Stimulated activated CD4-positive, alpha-beta T cell treated with anti-CD3 and anti-CD28 coated beads, Interleukin-4, amount 100 ng/mL, for 48 hours (primary cell): ENCODE measurements at places on chromosomes 12 and 14.
A peak's percentile ranks its signal among the peaks of the same experiment; 100 is the strongest.

DNA sequence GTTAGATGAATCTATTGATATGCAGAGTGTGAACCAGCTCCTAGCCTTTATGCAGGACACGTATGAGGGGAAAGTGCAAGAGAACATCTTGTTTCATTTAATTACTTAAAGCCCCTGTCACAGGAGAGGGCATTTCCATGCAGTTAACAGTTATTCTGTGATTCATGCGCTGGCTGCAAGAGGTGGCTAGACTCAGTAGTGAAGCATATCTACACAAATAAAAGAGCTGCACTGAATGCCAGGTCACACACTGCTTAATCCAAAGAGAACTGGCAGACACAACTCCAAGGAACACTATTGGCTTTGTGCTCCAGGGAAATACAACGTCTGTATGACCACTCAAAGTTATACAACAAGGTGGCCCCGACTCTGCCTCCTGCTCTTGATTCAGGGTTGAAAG lies 394.1 kb downstream of the C12orf75 start:
- no peak for DNase-seq

DNA sequence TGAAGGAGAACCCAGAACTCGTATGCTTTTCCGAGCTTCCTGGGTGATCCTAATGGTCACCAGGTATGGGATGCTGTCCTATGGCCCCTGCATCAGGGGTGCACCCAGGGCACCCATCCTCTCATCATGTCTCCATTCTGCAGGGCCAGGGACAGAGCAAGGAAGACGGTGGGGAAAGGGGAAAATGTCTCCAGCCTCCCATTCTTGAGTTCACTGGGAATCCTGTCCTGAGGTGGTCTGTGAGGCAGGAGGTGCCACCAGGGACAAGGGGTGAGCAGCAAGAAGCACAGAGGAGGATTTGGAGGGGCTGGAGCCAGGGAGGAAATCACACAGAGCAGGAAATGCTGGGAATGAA lies 14.9 kb upstream of the SLC6A12 start:
- DNase-seq = no peak

GRCh38 chr12:92378682-92379479 lies 233.2 kb upstream of the BTG1 start:
- DNase-seq = no peak

DNA sequence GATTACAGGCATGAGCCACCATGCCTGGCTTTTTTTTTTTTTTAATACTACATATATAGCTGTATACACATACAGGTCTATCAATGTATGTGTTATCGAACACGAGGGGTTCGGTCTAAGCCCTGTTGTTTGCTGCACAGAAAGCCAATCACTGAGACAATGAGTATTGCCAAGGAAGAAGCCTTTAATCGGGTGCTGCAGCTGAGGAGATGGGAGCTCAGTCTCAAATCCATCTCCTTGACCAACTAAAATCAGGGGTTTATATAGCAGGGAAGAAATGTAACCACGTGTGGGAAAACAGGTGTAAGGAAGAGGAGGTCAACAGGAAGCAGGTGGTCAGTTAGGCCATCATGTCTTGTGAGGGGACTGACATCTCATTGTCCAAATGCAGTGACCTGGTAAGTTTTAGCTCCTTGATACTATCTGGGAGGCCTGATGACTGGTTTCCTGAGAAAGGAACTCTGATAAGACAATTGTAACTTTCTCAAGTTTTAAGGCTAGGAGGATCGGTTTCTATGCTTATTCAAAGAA lies 80.9 kb upstream of the MAP1LC3B2 start:
- no peak for DNase-seq

- DNase-seq = no peak
Measured at GRCh38 chr14:104385111-104385510, 194.5 kb upstream of the C14orf180 start.

DNA sequence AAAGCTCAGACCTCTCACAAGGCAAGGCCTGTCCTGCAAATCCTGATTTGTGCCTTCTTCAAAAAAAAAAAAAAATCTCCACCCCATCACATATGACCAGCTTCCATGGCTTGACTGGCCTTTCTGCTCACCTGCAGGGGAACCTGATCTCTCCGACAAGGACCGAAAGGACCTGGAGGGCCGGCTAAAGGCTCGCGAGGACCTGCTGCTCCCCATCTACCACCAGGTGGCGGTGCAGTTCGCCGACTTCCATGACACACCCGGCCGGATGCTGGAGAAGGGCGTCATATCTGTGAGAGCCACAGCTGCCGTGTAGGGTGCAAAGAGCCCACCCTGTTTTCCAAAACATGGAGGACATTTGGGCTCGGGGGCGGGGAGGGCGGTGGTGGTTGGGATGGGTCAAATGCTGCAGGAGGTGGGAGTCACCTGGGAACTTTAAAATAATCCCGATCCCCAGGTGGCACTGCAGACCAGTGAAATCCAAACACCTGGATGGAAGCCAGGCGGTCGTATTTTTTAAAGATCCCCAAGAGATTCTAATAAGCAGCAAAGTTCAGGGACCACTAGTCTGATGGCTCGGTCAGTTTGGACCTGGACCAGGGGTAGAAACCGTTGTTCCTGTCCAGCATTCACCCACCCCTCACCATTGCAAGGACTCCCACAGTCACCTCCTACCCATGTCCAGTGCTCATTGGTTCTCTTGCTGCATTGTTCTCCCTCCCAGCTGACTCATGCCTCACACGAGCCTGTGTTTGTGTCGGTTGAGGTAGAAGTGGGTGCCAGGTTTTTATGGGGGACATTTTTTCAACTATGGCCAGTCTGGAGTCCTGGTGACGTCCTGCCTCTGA lies 44.8 kb downstream of the FOXN4 start:
- DNase-seq = peak; percentile 51

DNA sequence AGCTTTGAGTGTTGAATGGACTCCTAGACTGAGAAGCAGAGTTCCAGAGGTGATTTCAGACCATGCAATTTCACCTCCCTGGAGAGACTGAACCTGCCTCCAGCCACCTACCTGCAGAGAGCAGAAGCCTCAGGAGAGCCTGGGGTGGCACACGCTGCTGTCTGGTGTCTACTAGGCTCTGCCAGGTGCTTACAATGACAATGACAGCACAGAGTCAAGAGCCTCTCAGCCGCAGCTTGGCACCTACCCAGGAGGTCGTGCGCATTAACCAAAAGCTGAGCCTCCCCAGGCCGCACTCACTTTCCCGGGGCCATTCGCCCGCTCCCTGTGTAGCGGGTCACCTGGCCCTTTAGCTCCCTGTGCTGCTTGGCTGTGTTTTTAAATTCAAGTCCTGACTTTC lies 63.2 kb downstream of the TESC start:
- no peak for DNase-seq

GRCh38 chr12:109716512-109717389 lies 3.1 kb downstream of the FAM222A start:
- DNase-seq = no peak

DNA sequence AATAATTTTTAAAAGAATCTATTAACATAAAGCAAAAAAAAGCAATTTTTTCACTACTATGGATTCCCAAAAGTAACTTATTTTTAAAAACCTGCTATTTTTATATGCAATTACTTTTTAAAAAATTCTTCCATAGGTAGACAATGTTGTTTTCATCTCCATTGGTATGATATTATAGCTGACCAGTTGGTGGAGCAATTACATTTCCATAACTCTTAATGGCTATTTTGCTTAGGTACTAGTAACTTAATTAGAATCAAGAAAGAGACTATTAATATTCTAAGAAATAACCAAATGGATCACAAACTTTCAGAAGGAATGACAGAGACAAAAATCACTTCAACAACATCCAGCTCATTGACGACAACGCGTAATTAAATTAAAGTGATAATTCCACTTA lies 64.7 kb upstream of the PTCSC3 start:
- no peak for DNase-seq

DNA sequence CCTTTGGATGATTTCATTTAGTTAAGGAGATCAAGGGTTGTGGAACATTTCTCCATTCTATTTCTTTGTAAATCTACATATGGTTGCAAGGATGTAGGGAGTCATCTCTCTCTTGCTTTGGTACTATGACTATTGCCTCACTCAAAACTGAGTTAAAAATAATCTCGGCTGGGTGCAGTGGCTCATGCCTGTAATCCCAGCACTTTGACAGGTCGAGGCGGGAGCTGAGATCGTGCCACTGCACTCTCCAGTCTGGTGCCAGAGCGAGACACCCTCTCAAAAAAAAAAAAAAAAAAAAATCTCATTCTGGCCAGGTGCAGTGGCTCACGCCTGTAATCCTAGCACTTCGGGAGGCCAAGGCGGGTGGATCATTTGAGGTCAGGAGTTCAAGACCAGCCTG lies 24.8 kb upstream of the PPM1H start:
- no peak for DNase-seq

DNA sequence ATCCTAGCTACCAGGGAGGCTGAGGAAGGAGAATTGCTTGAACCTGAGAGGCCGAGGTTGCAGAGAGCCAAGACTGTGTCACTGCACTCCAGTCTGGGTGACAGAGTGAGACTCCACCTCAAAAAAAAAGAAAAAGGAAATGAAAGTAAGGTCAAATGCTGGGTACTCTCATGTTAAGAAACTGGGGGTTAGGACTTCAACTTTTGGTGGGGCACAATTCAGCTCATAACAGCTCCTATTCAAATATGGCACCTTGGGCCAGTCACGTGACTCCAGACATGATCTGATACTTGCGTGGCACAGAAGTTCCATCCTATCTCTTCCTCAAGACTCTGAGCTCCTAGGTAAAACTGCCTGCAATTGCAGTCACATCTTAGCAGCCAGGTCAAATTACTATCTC lies 142.7 kb downstream of the EGLN3 start:
- DNase-seq = no peak

DNA sequence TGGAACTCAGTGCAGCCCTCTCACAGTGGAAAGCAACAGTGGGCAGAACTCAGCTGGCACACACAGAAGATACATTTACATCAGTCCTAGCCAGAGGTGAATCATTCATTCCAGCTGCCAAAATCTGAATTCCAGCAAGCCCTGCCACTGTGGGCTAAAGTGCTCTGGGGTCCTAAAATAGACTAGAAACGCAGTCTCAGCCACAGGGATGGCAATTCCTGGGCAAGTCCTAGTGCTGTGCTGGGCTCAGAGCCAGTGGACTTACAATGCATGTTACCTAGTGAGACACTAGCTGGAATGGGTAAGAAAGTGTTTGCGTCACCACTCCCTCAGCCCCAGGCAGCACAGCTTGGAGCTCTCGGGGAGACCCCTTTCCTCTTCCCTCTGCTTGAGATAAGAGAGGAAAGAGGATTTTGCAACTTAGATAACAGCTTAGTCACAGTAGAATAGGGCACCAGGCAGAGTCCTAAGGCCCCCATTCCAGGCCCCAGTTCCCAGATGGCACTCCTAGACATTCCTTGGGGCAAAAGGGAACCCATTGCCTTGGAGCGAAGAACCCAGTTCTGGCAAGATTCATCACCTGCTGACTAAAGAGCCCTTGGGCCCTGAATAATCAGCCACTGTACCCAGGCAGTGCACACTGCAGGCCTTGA lies 592.9 kb downstream of the FSCB start:
- no peak for DNase-seq

DNA sequence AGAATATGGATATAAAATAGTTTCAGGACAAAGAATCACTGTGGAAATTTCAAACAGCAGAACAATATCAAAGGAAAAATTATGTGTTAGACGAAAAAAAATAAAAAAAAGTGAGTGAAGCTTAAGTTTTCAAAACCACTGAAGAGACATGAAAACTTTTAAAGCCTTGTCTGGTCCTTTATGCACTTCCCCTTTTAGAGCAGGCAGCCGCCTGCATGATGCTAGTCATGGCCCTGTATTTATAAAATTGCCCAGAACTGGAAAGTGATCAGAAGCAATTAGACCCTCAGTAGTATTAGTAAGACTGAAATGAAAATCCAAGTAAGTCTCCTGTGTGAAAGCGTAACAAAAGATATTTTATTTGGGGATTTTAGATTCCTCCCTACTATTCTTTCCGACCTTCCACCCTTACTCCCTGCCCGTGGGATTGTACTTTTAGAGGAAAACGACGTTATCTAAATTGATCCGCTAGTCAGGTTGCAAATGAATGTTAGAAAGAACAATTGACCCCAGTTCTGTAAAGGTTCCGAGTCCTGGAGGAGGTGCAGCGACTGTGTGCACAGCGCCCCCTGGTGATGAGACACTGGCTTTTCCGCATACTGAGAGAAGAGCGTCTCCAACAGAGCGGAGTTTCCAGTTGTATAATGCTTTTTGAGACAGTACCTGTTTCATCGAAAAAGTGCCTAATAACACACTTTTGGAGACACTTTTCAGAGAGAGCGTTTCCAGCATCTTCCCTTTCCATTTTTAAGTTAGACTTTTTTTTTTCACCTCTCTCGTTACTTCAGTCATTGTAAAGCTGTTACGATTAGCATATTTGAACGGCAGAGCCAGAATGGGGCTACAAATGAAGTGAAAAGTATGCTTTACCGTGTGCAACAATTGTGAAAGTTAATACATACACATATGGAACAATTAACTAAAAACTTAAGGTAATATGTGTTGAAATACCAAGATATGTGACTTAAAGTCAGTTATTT lies 12.4 kb downstream of the MGST1 start:
- DNase-seq = peak; percentile 25

DNA sequence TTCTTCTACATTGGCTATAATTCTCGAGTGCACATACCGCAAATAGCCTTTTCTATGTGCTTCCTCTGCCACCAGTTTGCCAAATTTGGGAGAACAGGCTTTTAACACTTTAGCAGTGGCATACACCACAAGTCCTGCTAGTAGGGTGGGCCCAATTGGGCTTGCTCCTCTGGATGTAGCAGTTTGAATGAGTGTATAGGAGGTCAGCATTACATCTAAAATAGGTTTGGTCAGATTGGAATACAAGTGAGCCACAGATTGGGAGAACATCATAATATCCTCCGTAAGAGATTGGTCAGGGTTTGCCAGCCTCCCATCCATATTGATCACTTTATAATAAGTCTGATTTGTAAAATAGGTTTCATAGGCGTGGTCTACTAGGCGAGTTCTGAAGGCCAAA lies 902 bp downstream of the ABCD2 start:
- no peak for DNase-seq

DNA sequence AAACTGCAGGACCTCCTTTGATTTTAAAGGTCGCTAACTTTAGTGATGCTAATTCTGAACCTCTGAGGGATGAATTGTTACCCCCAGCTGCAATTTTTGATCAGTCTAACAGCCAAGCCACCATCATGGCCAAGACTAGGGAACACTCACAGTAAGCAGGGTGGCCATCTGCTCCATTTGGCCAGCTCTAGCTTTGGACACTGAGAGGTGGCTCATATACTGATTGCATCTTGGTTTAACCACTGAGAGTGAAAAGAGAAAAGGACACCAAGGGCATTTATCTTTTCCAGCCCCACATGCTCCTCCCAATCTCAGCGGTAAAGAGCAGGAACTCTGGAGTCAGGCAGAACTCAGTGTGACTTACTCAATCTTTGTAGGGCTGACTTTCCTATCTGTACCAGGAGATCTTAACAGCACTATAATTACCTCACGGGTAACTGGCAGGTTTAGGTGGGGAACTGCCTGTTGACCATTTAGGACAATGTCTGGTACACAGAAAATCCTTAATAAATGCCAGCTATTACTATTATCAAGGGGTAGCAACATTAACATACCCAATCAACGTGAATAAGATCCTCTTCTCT lies 6.2 kb downstream of the LPCAT3 start:
- DNase-seq = no peak
